ENCODE measurements at places on chromosomes 6 and 20.

DNA sequence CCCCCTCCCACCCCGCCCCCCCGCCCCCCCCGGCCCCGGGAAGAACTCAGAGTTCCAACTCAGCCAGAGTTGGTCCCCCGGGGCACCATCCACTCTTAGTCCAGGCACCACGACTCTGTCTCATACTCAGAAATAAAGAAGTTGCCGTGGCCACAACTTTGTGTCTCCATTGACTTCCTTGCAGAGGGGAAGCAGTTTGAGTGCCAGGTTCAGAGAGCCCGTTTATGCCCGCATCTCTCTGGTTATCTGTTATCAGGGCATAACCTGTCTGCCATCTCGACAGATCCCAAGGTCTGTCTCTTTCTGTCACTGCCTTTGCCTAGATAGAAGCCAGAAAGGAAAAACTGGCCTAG, 605 bp downstream of the CDC5L start:
- no peak for DNase-seq

GRCh38 chr6:169145991-169146501, 107.6 kb downstream of the THBS2 start:
- no peak for DNase-seq

DNA sequence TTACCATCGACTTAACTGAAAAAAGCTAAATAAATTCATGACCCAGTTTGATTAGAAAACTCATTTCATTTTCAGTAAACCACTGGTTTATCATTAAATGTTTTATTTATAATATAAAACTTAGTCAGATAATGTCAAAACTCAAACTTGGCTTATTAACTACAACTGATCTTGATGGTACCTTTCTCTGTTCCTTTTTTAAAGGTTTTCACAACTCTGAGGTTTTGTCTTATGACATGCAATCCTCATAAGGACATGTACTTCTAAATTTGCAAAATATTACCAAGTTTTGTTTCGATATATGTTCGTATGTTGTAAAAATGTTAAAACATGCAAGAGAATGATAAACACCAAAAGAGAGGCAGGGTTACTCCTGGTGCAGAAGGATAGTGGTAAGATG, 82.5 kb upstream of the PDE10A start:
- no peak for DNase-seq

- no peak for DNase-seq
Measured at GRCh38 chr6:90216072-90216977, 80.3 kb downstream of the BACH2 start.

DNA sequence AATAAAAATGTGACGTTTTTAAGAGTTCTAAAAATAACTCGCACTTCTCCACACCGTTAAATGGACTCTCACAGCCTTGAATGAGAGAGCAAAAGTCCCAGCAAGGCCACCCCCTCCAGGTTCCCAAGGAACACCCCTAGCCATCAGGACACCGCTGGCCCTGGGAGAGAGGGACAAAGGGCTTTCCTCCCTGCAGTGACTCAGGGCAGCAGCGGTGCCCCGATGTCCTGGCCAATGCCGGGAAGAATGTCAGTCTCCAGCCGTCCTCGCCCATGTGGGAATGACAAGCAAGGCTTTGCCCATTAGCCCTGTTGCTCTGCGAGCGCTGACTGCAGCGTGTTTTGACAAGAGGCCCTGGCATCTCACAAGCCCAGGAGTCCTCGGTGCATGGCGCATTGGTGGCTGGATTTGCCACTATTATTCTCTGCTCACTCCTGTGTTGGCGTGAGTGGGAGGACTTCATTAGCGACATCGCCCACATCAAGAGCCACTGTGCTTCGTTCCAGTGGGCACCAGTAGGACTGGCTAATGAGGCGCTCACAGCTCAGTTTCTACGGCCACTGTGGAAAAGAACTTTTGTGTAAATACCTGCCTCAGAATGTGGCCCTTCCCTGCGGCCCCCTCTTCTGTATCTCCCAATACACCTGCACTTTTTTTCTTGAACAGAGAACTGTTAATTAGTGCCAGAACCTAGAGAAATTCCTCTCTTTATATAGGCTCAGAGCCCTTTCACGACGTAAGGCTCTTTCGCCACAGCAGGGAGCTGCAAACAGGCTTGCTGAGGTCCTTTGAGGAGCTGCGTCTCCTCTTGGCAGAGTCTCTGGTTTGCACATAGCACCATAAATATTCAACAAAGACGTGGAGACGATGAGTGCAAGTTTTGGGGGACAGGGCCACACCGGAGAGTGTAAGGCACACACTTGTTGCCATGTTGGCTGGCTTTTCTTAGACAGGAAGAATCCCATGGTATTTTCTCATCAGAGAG, 336.6 kb downstream of the TAF4 start:
- no peak for DNase-seq

DNA sequence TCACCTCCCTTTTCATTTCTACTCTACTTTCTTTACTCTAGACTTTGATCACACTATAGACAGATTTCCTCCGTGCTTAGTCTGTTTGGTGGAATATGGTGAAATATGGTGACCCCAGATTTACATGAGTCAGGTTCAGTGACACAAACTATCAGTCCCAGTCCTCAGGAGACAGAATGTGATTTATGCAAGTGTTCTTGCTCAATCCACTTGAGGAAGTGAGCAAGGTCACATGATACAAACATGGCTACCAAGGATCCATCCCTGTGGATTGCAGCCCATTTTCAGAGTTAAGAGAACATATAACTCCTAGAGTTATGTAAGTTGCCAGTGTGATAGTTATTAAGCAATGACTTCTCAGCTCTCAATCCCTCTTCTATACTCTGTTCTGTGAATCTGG, 23.7 kb upstream of the TSHZ2 start:
- no peak for DNase-seq

DNA sequence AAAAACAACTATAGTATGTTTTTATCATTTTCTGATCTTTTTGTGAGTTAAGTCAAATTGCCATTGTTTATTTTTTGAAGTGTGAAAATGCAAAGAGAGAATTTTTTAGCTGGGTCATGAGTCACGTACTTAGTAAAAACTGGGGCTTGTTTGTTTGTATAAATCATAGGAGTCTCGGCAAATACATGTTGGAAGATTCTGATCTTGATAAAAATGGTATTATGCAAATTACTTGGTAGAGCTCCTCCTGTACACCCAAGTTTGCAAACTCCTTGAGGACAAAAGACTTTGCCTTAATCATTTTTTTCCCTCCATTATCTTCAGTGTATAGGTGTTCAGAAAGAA, 25.8 kb downstream of the TBPL1 start:
- no peak for DNase-seq

Measured in mesothelial cell of epicardium (in vitro differentiated cells).